Thymus (tissue), 14 donors: ENCODE measurements at places on chromosomes 11 and 22. TPM values are rescaled to one million over a fixed set of nuclear protein-coding genes. Genes with fewer than 3 reads are reported as not detected.
A peak's percentile ranks its signal among the peaks of the same experiment; 100 is the strongest.

The DRAP1 gene
- total RNA-seq: 200 TPM

The POLD4 gene
- total RNA-seq: 70.0 TPM

DNA sequence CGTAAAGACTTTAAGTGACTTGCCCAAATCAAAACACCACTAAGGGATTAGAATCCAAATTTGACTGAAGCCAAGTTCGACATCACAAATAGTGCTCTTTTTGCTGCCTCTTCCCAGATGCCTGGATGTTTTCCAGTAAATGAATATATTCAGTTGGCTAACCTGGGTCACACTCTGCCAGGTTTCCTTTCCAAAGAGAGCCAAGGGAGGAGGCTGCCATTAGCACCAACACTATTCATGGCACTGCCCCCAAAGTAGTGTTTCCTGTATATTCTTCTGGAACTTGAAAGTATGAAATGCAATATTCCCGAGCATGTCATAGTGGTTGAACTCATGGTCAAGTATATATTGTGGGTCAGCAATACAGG, 219.3 kb upstream of the UBASH3B start:
- H3K27me3 ChIP-seq: peaks cover 19% of the 10 kb centered on the region
- no peak for DNase-seq
- H3K27ac ChIP-seq: no peak overlapping the region
- H3K4me1 ChIP-seq: no peaks in the 10 kb centered on the region

The MYO18B gene
- 13.8 TPM for total RNA-seq

DNA sequence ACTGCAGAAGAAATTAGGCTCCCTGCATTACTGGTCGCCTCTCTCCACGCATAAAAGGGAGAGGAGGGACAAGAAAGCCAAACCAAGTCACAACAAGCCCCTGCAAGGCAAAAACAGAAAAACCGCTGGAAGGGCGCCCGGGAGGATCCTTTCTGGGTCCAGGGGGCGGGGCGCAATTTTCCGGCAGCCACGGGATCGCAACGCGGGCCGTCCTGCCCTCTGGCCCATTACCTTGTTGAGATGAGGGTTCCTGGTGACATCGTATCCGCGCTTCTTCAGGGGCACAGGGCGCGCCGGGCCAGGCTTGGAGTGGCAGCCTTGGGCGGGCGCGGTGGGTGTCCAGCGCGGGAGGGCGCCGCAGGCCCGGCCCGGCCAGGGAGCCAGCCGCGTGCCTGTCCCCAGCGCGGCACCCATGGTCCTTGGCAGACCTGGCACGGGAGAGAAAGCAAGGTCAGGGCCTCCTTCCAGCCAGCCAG, 847 bp downstream of the ME3 start:
- DNase-seq: no peak
- H3K36me3 ChIP-seq: no peaks in the 10 kb centered on the region
- peaks cover 16% of the 10 kb centered on the region for H3K4me1 ChIP-seq
- peak overlapping the region; percentile 71 for H3K4me3 ChIP-seq
- peak overlapping the region; percentile 68 for H3K27ac ChIP-seq
- H3K27me3 ChIP-seq: no peaks in the 10 kb centered on the region

The MYO7A gene
- total RNA-seq: 1.5 TPM

- H3K36me3 ChIP-seq: no peaks in the 10 kb centered on the region
- H3K4me3 ChIP-seq: no peak overlapping the region
- peaks cover 46% of the 10 kb centered on the region for H3K4me1 ChIP-seq
- H3K27ac ChIP-seq: peak overlapping the region; percentile 97
- peaks cover 19% of the 10 kb centered on the region for H3K27me3 ChIP-seq
- DNase-seq: no peak
Measured at GRCh38 chr22:29078036-29078868, 5.4 kb downstream of the KREMEN1 start.
